ENCODE measurements at places on chromosomes 11 and 22.

GRCh38 chr11:118046964-118047700 lies 29.7 kb upstream of the TMPRSS4 start:
- no peak for DNase-seq

DNA sequence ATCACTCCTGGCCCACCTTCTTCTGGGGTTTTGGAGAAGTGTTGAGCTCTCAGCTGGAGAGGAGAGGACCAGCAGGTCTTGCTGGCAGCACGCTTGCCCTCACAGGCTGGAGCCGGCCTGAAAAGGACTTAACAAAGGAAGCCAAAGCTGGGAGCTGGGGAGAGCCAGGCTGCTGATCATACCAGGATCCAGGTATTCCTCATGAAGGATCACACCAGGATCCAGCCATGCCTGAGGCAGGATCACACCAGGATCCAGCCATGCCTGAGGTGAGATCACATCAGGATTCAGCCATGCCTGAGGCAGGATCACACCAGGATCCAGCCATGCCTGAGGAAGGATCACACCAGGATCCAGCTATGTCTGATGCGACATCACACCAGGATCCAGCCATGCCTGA lies 17.0 kb downstream of the MRGPRD start:
- DNase-seq: no peak

- no peak for DNase-seq
Measured at GRCh38 chr11:41431784-41432183, 27.7 kb downstream of the LRRC4C start.

DNA sequence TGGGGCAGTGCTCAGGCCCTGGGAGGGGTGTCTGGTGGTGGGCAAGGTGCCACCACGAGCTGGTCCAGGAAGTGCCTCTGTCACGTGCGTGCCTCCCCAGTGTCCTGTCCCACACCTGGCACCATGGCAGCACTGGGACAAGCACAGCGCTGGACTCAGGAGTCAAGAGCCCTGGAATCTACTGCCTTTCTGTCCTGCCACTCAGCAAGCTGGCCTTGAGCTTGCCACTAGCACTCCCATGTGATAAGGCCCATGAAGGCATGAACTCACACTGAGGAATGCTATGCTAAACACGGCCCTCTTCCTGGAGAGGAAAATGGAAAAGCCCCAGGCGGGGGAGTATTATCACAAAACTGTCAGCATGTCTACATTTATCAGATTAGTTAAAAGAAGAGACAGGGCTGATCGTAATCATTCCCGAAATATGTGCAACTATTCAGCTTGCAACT lies 50.7 kb upstream of the SLC35C1 start:
- no peak for DNase-seq

- DNase-seq: no peak
Measured at GRCh38 chr22:25327018-25327755, 107.7 kb downstream of the CRYBB2 start.

DNA sequence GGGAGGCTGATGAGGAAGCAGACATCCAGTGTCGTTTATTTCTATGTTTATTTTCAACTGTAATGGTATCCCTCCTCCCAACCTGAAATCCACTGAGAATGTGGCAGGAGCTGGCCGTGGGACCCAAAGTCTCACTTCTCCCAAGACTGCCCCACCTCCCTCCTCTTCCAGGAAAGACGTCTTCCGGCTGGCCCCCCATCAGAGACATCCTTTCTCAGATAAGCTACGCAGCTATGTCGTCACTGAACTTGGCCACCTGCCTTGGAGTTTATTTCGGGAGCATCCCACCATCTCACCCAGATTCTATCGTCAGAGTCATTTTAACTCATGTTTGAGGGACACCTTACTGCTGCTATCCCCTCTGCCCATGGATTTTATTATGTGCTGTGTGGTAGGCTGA lies 13.9 kb downstream of the TMEM184B start:
- DNase-seq: no peak

DNA sequence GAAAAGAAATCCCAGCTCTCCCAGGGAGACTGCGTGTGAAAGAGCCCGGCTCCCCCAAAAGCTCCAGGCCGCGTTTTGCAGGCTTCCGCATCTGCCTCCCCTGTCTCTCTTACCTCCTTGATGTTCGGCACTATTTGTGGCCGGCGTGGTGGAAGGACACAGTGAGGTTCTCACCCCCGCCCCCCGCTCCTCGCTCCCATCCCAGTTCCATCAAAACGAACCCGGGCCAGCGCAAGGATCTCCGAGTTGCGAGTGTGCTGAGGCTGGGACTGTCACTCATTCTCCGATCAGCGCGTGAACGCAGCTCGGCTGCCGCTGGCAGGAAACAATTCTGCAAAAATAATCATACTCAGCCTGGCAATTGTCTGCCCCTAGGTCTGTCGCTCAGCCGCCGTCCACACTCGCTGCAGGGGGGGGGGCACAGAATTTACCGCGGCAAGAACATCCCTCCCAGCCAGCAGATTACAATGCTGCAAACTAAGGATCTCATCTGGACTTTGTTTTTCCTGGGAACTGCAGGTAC lies at the start of gene NCAM1:
Gene NCAM1, plus strand, starts transcription at position 275 of the 523 bp plus-strand sequence.
- DNase-seq: peak; percentile 91

GRCh38 chr22:37208401-37209139 lies 3.7 kb downstream of the SSTR3 start:
- DNase-seq: no peak

DNA sequence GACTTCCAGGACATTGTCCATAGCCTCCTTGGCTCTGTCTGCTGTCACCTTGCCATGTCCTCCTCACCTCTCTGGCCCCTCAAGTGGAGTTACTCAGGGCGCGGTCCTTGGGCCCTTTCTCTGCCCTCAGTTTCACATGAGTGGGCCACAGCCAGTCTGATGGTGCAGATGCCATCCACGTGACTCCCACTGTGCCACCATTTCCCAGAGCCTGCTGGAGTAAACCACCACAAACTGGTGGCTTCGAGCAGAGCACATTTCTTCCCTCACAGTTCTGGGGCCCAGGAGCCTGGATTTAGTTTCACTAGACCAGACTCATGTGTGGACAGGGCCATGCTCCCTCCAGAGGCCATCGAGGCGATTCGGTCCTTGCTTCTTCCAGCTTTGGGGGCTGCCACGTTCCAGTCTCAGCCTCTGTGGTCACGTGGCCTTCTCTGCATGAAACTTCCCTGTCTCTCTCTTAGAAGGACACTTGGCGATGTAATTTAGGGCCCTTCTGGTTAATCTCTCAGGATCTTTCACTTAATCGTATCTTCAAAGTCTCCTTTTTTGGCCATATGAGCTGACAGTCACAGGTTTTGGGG lies 14.6 kb downstream of the SMARCB1 start:
- no peak for DNase-seq

DNA sequence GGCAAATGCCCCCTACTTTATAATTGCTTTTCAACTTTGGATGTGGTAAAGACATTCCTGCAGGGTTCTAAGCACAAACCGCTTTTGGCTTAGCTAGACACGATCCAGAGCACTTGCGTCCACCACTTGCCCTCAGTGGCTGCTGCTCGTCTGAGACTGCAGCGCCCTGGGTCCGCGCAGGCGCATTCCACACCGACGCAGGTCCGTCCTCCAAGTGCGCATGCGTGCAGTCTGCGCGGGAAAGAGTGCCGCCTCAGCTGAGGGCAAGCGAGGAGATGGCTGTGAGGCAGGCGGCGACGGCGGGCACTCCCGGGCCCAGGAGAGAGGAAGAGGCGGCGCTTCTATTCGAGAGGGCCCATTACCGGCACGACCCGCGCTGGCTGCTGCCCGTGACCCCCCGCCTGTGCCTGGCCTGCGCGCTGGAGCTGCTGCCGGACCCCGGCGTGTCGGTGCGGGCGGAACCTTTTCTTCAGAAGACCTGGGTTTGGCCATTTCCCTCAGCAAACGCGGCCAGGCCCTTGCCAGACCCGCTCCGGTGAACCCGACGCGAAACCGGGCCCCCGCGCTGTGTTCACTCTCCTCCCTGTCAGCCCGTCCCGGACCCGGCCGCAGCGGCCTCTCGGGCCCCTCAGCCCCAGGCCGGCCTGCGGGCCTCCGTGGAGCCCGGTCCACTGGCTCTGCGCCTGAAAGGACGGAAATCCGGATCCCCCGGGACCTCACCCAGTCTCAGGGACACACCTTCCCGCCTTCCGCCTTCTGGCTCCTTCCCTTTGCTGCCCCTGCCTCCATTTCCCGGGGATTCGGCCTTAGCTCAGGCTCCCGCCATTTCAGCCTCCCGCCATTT lies at the start of gene MEI1:
Gene MEI1, plus strand, starts transcription at position 240 of the 844 bp plus-strand sequence. Its CDS starts 36 bp downstream, at position 276.
- peak; percentile 65 for DNase-seq

DNA sequence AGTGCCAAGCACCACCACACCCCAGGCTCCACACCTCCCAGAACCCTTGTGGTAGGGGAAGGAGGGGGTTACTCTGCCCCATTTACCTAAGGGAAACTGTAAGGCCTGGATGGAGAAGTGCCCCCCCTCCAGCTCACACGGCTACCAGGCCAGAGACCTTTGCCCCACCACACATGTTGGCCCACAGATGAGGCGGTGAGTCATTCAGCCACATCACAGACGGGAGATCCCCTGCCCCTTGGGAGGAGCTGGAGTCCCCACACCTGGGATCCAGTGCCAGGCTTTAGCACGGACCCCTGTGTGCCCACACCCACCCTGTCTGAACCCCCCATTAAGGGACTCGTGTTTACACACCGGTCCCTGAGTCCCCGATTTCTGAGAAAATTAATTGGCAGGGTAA lies 24.9 kb downstream of the CDKN1C start:
- DNase-seq: no peak

- no peak for DNase-seq
Measured at GRCh38 chr11:111845276-111846028, 25.9 kb downstream of the ALG9 start.

GRCh38 chr22:48803171-48803947 lies 1024.3 kb downstream of the BRD1 start:
- DNase-seq: no peak

GRCh38 chr22:46676479-46676878 lies 56.3 kb downstream of the GRAMD4 start:
- DNase-seq: no peak

- DNase-seq: no peak
Measured at GRCh38 chr11:3840870-3841425, at the start of gene RHOG. TSS of gene RHOG (minus strand) at chr11:3840959. CDS start at chr11:3828138, 12,821 bp downstream.

- DNase-seq: no peak
Measured at GRCh38 chr22:17841836-17842235, 67.6 kb upstream of the BID start.

DNA sequence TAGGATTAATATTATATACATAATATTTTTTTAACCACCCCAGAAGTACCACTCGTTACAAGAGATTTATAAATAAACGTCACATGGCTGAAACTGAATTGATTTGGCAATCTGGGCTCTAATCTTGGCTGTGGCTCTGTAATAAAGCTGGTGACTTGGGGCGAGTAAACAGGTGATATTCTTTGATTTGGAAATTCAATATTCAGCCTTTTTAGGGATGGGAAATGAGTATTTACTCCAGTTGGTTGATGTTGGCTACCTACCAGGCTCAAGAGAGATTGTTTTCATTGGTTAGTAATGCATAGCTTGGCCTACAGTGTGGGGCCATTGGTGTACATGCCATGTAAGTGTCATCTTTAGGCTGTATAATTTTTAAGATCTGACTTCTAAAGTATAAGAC lies 117.7 kb upstream of the SORL1-AS1 start:
- no peak for DNase-seq

GRCh38 chr11:94518300-94518699 lies 6.0 kb downstream of the C11orf97 start:
- DNase-seq: no peak

DNA sequence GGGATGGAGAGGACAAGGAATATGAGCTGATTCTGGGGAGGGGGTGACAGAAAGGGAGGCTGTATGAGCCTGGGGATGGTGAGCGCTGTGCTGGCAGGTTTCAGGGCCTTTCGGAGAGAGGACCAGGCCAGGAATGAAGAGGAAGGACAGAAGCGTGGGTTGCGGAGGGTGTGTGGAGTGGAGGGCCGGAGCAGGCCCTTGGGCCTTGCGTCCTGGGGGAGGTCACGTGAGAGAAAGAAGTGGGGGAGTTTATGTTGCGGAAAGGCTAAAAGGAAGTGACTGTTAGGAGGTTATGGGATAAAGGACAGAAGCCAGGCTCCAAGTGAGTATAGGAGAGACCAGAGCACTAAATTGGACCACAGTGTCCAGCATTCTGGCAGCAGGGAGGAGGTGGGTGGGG lies 17.5 kb downstream of the BCR start:
- DNase-seq: no peak

GRCh38 chr11:119875841-119876600 lies 147.0 kb upstream of the NECTIN1 start:
- DNase-seq: no peak

DNA sequence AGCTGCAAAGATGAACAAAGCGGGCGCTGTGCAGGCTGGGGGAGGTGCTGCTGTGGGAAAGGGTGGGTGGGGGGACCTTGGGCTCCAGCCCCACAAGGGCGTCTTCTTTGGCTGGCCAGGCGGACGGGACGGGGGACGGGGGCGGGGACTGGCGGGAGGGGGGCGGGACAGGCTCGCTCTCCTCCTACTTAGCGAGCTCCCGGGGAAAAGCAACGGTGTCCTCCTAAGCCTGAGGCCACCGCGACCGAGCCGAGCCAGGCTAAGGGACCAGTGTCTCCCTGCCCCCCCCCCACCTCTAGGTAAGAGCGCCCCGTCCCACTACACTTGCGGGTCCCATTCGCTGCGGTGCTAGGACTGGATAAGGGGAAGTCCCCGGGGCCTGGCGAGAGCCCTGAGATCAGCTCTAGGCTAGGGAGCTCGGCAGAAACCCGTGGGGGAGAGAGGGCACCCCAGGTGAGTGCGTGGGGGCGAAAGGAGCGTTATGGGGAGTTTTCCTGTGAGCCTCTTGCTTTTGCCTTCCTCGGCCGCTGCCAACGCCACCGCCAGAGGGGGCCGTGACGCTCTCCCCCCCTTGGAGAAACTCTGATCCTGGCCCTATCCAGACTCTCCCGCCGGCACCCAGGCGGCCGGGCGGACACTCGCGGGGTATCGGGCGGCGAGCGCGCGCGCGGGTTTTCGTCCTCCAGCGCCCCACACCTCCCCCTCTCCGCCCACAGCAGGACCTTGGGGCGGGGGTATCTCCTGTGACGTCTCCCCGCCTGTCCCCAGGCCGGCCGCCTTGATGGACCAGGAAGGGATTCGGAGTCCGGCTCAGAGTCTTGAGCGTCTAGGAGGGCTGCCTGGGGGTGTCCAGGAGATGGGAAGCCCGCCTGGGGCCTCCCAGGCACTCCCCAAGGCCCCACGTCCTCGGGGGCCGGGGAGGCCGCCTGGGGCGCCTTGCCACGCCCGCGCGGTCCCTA lies at the start of gene PHLDB1:
Gene PHLDB1, plus strand, starts transcription at position 215 of the 959 bp plus-strand sequence. CDS start 6,222 bp downstream, outside the sequence.
- DNase-seq: no peak

DNA sequence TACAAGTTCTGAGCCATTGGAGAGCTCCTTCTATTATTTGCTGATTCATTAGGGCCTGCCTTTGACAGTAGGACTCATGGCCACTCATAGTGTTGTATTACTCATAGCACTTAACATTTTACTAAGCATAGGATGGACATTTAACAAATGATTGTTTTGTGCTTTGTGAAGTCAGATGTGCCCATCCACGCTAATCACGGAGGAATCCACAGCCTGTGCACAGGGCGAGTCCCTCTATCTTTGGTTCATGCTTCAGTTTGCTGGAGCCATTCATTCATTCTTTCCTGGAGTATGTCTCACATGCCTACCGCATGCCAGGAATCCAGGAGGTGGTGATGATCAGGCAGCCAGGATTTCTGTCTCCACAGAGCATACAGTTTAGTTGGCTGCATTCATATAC lies 254.1 kb downstream of the NTM start:
- no peak for DNase-seq

- DNase-seq: no peak
Measured at GRCh38 chr11:90747057-90747456, 524.2 kb upstream of the CHORDC1 start.

GRCh38 chr11:32511926-32512325 lies 71.7 kb upstream of the EIF3M start:
- DNase-seq: no peak

- no peak for DNase-seq
Measured at GRCh38 chr22:43275545-43276317, 67.4 kb downstream of the SCUBE1 start.
